ENCODE measurements at places on chromosomes 16 and 17.

DNA sequence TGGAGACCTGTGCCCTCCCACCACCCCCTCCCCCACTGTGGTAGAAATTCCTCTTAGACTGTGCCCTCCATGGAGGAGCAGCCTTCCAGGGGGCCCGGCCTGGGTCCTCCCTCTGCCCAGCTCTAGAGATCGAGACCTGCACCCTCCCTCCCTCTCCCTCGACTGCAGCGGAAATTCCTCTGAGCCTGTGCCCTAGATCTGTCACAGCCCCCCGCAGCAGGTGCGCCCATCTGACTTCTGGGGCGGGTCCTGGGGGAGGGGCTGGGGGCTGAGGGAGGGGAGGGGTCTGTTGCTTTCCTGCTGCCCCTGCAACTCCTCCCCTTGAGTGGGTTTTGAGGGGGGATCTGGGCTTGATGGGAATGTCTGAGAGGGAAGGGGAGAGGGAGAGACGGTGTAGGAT, 177.8 kb upstream of the GSE1 start:
- DNase-seq, result no peak

GRCh38 chr17:75722076-75722475, 817 bp downstream of the ITGB4 start:
- DNase-seq, result no peak

- peak; percentile 30 for DNase-seq
Measured at GRCh38 chr17:79970576-79971068, 65.0 kb downstream of the TBC1D16 start.

- no peak for DNase-seq
Measured at GRCh38 chr17:36939052-36939801, 2.0 kb downstream of the LHX1 start.

- no peak for DNase-seq
Measured at GRCh38 chr17:55158439-55158838, 106.3 kb upstream of the HLF start.

All from NCI-H1930 (cell line).